SK-MEL-5 (cell line): ENCODE measurements at places on chromosomes 3 and 15. TPM values are rescaled to one million over a fixed set of nuclear protein-coding genes. Genes with fewer than 3 reads are reported as not detected.

The COL8A1 gene
- total RNA-seq = not detected in 2 replicates

The TRAIP gene
- total RNA-seq = 6.1 TPM in 2 replicates

The BCHE gene
- total RNA-seq = 68.8 and 78.1 TPM in 2 replicates

The ZNF80 gene
- 0.11 TPM in 1 of 2 replicates, not detected in the other for total RNA-seq

The HTR3E gene
- not detected in 2 replicates for total RNA-seq

The UNC13C gene
- not detected in 2 replicates for total RNA-seq

The GHSR gene
- total RNA-seq = not detected in 2 replicates

The C3orf49 gene
- not detected in 2 replicates for total RNA-seq

The TERC gene
- 2.5 and 10.4 TPM in 2 replicates for total RNA-seq

The ZDHHC23 gene
- 3.9 and 5.4 TPM in 2 replicates for total RNA-seq

The ADCY5 gene
- total RNA-seq = 1.0 and 1.2 TPM in 2 replicates

The NOX5 gene
- 4.0 TPM in 2 replicates for total RNA-seq

The ZNF620 gene
- 2.2 and 2.3 TPM in 2 replicates for total RNA-seq

The TF gene
- total RNA-seq = 0.34 and 0.59 TPM in 2 replicates

The EPHA6 gene
- total RNA-seq = not detected in 2 replicates
